Neural crest cell (in vitro differentiated cells): ENCODE measurements at places on chromosomes 1 and 21.

DNA sequence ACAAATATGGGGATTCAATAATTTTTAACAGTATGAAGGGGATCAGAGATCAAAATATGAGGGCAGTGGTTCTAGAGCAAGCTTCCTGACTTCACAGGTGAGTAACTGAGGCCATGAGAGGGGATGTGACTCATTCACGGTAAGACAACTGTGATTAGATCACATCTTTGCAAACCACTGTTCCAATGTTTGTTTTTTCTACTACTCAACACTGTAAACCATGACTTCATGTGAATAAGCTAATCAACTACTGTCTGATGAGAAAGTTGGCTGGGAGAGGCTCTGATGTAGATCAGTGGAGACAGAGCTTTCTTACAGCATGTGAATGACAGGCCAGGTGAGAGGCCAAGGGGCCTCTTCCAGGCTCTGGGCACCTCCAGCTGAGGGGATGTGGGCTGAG lies 84.7 kb downstream of the BRINP2 start:
- DNase-seq = no peak

GRCh38 chr1:181143102-181143859 lies 54.8 kb downstream of the IER5 start:
- no peak for DNase-seq

GRCh38 chr1:29557701-29558600 lies 321.6 kb downstream of the PTPRU start:
- DNase-seq = no peak

DNA sequence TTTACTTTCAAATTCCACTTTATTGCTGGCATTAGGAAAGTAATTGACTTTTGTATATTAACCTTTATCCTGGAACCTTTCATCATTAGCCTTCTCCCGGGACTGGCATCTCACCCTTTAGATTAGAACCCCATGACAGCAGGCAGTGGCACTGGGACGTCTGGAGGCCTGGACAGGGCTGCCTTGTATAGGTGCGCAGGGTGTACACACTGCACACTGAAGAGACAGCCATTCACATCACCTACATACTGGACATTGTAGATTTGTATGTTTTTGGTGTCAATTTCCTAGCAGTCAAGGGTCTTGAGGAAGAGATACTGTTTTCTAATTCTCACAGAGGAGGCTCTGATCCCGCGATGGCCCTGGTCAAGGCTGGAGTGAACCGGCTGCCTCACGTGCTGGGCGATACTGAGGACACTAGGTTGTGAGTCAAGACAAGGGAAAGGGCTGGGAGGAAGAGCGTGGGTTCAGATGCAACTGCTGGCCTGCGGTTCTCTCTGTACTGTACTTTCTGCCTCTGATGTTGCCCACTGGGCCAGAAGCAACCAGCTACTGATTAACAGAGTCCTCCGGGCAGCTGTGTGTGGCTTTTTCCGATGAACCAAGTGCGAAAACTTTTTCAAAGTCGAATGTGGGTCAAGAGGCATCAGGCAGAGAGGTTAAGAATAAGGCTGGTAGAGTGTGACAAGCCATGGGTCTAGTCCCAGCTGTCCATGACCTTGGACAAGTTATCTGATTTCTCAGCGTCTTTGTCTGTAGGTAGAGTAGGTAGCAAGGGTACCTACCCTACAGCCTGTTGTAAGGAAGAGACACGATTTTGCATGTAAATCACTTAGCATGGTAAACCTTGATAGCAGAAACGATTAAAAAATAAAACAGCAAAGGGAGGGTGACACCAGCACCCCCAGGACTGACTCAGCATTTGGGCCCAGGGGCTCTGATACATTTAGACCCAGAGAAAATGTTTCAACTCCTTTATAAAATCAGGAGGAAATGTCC lies 38.2 kb upstream of the SLC25A33 start:
- DNase-seq = no peak

DNA sequence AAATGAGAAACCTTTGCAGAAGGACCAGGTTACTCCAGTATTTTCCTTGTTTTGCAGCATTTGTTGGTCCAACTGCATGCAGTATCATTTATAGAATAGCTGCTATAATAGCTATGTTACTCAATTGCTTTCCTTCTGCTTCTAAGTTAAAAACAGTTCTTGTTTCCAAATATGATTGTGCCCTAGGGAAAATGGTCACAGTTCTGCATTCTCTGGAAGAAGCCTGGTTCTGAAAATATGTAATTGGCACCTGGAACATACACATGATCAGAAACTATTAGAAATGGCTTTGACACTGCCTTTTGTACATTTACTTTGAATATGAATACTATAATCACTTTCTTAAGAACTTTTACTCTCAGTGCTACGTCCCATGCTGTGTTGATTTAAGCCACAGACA lies 33.6 kb downstream of the HENMT1 start:
- DNase-seq = no peak

- no peak for DNase-seq
Observed at GRCh38 chr1:152735648-152736047, 22.2 kb upstream of the KPRP start.

GRCh38 chr21:42308914-42309752 lies 6.1 kb downstream of the TFF3 start:
- no peak for DNase-seq

DNA sequence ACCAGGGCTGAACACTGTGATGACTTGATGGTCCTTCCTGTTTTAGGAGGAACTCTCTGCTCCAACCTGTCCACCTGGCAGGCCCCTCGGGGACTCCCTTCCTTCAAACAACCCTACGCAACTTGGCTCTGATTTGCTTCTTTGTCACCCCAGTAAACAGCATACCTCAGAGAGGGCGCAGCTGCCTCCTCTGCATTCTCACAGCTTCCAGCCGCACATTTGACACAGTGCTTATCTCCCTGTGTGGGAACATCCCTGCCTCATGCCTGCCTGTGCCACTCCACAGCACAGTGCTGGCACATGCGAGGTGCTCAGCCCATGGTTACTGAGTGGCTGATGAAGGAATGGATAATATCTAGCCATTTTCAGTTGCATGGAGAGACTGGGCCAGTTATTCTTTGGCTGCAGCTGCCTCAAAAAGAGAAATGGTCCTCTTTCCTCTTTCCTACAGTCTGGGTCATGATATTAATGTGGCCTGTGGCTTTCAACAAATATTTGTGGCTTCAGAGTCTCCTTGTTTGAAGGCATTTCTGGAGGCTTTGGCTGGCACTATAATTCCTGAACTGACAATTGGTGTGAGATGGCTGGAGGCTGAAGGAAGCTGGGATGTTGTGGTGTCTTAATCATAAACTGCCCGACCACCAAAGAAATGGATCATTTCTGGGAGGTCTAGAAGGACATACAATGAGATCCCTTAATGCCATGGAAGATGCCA lies 77.9 kb downstream of the TENT5C start:
- DNase-seq = no peak

DNA sequence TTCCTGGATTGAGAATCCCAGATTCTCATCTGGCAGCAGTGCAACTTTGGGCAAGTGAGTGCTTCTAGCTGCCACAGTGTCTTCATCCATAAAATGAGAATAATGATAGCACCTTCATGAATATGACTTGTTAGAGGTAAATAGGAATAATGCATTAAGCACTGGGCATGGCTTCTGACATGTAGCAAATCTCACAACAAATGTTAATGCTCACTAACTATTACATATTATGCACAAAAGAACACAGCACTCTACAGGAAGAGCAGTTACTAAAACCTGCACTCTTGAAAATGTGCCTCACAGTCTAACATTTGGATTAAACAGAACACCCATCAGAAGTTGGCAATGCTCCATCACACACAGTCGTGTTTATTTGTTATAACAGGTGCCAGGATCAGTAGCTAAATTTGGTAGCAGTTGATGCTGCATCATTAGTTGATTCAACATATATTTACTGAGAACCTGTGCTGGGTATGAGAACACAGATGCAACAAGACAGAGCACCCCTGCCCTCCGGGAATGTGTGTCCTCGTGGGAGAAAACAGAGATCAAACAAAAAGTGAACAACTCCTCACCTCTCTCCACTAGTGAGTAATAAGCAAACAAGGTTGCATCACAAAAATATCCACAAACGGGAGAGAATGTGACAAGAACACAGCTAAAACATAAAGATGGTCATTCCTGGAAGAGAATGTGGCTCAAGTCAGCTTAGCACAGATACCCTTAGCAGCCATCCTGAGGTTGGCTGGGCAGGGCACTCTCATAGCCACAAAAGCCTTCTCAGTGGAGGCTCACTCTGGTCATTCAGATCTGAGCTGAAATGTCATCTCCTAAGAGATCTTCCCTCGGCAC lies 26.2 kb upstream of the LBR start:
- no peak for DNase-seq
